ENCODE measurements at places on chromosomes 7 and 10.

DNA sequence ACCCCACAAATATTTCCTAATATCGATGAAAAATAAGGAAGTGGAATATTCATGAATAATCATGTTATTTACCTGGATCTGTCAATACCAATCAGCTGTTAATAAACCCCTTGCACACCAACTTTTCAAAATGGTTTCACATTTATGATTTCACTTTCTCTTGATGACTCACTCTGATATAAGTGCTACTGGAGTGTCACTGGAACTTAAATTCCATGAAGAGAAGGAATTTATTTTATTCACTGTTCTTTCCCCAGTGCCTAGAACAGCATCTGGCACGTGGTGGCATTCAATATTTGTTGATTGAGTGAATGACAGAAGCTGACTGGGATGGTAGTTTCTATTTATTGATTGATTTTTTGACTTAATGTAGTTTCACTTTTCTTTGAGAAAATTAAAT is 3.5 kb upstream of the ENO4 start:
- DNase-seq, result no peak

- no peak for DNase-seq
Measured at GRCh38 chr10:126430512-126430911, 42.2 kb upstream of the ADAM12 start.

GRCh38 chr7:21526007-21526406 is 16.8 kb upstream of the DNAH11 start:
- DNase-seq, result no peak

DNA sequence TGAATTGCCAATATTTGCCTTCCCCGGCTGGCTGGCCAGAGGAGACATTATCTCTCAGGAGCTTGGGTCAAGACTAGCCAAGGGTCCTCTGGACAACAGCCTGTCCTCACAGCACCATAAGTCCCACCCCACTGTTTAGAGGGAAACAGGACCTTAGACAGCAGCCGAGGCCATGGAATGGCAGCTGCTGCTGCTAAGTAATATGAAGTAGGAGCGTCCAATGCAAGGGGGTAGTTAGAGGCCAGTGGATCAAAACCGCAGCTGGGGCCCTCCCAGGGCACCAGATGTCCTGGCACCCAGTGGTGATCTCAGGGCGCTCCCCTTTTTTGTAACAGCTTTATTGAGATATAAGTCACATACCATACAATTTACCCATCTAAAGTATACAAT is 12.9 kb upstream of the KCP start:
- DNase-seq, result no peak

DNA sequence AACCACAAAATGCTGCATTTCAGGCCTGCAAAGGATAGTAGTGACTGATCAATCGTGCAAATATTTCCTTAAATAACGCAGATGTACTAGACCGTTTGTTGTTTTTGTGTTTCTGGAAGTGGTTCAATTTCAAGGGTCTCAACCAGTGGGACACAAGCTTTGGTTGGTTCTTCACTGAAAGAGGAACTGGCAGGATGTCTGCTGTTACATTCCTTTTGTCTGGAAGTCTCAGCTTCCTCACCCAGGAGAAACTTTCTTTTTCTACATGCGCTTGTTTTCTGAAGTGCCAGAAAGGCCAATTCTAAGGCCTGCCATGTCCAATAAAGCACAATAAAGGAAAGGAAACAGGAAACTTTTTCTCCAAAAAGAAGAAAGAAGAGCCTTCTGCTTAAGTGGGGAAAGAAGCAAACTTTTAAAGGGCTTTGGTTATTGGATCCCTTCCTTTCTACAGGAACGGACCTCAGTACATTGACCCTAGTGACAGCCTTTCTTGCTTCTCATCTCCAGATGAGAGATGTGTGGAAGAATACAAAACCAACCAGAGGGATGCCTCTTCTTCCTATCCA is 4.1 kb downstream of the DKK1 start:
- DNase-seq, result no peak

GRCh38 chr7:17069146-17069545 is 187.4 kb upstream of the AGR3 start:
- no peak for DNase-seq
